RCC 7860 (cell line): ENCODE measurements at places on chromosomes 4 and X.

GRCh38 chr4:43864616-43865146, 583.9 kb downstream of the KCTD8 start:
- DNase-seq: no peak

- DNase-seq: no peak
Measured at GRCh38 chrX:47973235-47973634, 30.6 kb downstream of the ZNF182 start.

DNA sequence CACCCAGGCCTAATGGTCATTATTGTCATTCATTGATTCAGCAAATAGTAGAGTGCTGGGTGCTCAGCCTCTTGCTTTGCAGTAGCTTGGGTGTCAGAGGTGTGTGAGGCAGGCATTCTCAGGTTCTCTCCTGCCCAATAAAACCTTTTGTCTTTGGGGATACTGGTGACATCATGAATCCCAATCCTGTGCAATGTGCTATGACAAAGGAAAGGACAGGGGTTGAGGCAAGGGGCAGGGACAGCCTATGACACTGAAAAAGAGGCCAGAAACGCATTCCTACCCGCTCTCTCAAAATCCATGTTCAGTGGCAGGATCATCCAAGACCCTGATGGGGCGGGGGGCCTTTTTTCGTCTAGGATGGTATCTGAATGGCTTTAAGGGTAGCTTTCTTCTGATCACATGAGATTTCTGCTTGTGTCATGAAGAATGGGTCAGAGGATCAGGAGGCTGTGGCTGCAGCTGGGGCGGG, 1.5 kb upstream of the FAM193A start:
- DNase-seq: no peak

GRCh38 chrX:7184816-7185215, 36.9 kb upstream of the PUDP start:
- no peak for DNase-seq

DNA sequence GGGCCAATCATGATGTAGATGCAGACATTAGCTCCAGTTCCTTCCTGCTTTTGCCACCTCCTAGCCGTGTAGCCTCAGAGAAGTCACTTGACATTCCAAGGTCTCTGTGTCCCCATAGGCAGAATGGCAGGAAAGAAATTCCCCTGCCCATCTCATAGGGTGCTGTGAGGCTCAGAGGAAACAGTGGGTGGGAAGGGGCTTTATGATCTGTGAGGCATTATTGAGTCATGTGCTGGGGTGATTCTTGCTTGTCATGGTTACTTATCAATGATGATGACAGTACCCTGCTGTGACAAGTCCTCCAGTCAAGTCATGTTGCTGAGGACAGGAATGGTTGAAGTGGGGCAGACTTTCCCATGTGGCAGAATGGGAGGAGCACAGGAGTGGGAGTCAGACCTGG, 63.7 kb downstream of the MSX1 start:
- no peak for DNase-seq

DNA sequence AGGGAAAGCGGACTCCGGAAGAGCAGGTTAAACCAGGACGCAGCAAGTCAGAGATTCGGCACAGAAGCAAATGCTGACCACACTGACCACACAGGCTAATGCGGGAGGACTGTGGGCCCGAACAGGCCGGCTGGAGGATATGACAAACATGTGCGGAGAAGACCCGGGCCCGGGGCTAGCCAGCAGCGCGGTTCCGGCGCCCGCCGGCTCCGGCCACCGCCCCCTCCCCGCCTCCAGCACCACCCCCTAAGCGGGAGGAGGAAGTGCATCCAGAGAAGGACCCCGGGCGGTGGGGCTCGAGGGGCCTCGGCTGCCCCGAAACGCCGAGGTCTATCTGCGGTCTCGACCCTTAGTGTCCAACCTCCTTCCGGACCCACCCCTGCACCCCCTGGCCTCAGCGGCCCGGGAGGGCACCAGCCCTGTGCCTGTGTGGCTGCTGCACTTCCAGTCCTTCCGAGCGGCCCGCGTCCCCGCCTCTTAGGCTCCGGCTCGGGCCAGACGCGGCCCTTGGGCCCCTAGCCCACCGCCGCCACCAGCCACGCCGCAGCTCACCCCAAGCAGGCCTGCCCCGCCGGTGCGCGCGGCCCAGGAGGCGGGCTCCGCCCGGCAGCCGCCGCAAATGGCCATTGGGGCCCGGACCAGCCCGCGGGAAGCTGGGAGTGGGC, 2.1 kb downstream of the ELOVL6 start:
- peak; percentile 24 for DNase-seq

DNA sequence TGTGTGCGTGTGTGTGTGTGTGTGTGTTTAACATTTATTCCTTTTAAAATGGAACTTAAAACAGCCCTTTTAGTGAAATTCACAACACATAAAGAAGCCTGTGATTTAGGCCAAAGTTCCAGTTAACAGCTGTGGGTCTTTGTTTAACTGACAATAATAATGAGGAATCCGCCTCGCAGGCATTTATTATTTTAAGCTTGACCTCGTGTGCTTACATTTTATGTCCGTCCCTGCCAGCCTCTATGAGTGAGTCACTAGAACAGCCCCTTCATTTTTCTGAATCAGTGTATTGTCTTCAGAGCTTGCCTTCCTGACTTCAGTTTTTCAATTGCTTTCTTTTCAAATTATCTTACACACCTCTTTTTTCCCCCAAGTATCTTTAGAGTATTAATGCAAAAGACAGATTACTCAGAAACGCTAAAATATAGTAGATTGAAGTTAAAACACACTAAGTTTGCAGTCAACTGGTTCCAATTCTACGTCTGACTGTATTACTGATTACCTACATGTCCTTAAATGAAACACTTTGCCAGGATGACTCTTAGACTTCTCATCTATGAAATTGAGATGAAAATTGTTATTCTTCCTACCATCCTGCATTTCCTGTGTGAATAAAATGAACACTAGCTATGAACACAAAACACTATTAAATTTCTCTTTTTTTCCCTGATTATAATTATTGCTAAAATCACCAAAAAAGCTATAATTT, 319.6 kb upstream of the HS3ST1 start:
- DNase-seq: peak; percentile 33

GRCh38 chr4:52638717-52639116, 20.4 kb downstream of the USP46 start:
- no peak for DNase-seq

DNA sequence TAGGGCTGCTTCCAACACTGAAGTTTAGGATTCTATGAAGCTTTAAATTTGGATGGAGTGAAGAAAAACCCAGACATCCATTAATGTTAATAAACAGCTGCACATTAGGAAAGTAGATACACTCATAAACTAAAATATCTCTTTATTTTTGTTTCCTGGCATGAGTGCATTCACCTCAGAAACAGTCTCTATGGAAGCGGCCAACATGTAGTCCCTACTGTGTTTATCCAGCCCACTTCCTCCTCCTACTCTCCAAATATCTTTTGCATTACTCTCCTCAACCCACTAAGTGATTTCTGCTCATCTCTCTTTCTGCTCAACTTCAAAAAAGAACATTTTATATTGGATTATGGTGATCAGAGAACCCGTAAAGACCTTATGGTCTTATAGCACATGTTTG, 180.3 kb upstream of the MXRA5 start:
- DNase-seq: no peak

- no peak for DNase-seq
Measured at GRCh38 chrX:130170752-130171445, 863 bp upstream of the RAB33A start.

GRCh38 chr4:184695178-184695896, 38.6 kb downstream of the CENPU start:
- DNase-seq: no peak

DNA sequence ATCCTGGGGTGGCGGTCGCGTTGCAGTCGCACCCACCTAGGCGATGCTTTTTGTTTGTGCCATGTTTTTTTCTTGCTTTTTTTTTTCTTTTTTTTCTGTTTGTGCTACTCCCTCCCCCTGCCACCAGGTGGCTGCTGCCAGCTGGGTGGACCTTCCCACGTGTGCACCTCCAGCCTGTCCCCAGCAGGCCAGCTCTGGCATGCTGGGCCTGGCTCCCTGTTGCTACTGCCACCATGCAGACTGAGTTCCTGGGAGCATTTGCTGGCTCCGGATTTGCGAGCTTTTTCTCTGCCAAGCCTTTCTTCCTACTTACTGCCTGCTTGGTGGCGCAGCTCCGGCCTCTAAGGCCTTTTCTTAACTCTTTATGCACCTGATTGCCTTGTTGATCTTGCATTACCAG, 161.2 kb upstream of the WDFY3 start:
- DNase-seq: no peak

DNA sequence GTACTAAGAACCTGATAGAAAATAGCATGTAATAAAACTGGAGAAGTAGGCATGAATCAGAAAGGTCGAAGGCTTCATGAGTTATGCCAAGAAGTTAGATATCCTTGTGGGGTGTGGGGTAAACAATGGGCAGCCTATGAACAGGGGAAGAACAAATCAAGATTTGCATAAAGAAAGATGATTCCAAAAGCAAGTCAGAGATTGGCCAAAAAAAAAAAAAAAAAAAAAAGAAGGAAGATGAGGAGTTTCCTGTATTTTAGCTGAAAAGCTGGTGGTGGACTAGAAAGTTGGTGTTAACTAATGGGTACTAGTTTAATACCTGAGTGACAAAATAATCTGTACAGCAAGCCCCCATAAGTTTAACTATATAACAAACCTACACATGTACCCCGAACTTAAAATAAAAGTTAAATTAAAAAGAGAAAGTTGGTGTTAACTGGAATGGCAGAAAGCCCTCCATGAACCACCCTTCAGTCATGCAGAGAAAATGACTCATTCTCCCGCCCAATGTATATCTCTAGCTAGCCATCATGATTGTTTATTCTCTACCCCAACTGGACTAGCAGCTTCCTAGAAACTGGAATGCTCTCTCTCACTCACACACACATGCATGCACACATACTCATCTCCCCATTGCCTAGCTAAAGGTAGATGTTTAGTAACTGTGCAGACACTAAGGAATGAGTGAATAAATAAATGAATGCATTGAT, 41.7 kb downstream of the ATP11C start:
- DNase-seq: peak; percentile 73

DNA sequence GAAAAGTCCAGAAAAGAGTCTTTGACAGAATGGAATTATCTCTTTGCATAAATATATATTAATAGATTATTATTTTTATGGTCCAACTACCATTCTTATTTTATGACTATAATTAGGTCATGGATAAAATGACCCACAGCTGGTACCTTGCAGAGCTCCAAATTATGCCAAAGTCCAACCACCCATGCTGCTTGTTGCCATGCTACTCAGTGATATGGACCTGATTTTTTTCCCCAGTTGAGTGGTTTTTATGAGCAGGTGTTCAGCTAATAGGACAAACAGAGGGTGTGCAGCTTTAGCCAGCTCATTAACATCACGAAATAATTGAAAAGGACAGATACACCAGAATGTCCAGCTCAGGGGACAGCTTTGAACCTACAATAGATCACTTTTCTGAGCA, 9.7 kb downstream of the HOPX start:
- no peak for DNase-seq

GRCh38 chrX:133776072-133776471, 209.3 kb downstream of the GPC3 start:
- DNase-seq: no peak

DNA sequence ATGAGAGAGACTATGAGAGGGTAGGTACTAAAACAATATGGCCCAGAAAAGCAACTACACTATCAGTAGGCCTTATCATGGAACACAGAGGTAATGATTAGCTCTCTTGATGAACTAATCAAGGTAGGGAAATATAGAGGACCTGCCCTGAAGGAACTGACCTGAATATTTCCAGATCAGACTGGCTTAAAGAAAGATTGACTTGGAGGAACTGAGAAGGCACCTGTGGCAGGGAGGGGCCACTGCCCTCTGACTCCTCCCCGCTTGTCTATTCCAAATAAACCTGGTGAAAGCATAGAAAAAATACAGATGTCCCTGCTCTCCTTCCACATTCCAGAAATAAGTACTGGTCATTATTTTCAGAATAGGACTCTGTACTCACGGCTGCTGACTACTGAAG, 5.5 kb downstream of the RPS6KA6 start:
- no peak for DNase-seq

DNA sequence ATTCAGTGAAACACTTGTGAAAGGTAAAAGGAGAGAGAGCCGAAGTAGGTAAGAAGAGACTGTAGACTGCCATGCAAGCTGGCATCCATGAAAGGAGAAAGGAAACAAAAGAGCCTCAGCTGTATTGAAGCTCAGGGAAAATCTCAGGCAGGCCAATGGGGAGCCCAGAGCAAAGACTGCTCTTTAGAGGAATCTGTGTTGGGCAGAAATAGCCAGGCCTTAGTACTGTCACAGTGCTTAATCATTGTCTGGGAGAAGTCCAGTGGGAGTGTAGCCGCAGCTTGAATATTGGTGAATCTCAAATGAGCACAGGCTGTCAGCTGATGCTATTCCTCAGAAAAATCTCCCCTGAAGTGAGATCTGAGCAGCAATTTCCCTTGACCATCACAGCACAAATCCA, 27.6 kb downstream of the CYLC1 start:
- no peak for DNase-seq

GRCh38 chr4:39169426-39169825, 12.9 kb upstream of the WDR19 start:
- peak; percentile 11 for DNase-seq

DNA sequence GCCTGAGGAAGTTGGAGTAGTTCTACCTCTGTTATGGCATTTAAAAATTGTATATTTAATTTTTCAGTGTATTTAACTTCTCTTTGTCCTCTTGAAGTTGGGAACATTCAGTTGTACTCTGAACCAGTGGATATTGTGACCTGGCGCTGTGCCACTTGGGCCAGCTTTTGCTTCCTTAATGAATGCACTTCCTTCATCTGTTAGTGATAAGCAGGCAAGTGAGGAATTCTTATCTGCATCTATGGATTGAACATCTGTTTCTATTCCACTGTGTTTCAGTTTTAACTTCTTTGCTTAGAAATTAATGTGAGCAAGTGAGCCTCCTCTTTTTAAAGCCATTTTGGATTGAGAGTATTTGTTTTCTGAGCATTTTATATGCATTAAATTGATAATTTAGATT, 128.3 kb downstream of the UCHL1 start:
- DNase-seq: no peak

DNA sequence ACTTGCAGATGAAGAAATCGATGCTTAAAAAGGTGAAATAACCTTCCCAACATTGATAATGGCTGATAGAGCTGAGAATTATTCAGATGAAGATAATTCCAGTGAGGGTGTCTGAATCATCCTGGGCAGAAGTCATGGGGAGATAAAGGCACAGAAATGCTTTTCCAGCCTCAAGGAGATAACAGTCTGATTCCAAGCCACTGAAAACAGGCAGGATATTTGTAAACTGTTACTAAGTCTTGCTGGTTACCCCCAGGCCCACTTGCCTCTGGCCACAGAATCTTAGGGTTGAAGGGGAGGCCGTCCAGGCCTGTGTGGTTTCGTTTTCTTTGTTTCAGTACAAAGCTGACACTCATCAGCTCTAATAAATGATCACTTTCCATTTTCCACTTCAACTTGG, 158.5 kb downstream of the SH3KBP1 start:
- no peak for DNase-seq
